ENCODE measurements at places on chromosomes 2 and 18.

GRCh38 chr18:52992041-52992440 lies 652.0 kb downstream of the DCC start:
- DNase-seq: no peak

- no peak for DNase-seq
These were observed 95.5 kb downstream of the ARL4C start for GRCh38 chr2:234401426-234401825.

DNA sequence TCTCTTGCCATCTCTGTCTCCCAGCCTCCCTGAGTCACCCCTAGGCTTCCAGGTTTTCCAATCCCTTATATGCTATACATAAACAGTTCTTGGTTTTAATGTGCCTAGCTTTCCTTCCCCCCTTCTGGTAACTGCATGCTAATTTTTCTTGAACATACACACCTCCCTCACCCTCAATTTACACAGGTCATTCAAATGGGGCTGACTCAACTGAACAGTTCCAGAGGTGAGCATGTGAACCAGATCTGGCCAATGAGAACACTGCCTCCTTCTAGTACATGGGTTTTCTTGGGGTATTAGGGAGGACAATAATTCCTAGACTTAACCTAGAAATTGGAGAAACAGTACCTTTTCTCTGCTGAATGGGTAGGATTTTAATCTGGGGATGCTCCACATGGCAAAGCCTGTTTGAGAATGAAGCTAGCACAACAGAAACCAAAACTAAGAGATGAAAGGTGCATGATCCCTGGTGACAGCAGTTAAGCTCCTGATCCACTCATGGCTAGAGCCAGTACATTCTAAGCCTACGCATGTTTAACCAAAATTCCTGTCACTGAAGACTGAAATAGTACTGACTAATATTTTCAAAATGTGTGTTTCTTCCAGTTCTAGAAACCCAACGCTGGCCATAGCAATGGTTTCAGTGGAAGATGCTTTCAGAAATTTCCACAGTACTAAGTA lies 11.8 kb downstream of the SLC25A12 start:
- no peak for DNase-seq

DNA sequence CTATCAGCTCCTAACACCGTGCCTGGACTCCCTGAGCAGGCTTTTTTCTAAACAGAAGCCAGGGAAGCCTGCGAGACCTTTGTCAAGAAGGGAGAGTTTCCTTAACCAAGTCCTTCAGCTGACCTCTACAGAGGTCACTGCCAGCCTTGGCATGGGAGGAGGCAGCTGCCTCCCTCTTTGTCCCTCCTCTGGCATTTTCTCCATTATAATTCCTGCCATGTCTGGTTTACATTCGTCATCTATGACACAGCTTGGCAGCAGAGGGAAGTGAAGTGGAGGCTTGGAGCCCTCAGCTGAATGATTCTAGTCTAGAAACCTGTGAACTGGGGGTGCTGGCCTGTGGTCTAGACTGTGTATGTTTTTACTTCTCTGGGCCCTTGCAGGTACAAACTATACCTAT lies 22.5 kb downstream of the LIPG start:
- no peak for DNase-seq

DNA sequence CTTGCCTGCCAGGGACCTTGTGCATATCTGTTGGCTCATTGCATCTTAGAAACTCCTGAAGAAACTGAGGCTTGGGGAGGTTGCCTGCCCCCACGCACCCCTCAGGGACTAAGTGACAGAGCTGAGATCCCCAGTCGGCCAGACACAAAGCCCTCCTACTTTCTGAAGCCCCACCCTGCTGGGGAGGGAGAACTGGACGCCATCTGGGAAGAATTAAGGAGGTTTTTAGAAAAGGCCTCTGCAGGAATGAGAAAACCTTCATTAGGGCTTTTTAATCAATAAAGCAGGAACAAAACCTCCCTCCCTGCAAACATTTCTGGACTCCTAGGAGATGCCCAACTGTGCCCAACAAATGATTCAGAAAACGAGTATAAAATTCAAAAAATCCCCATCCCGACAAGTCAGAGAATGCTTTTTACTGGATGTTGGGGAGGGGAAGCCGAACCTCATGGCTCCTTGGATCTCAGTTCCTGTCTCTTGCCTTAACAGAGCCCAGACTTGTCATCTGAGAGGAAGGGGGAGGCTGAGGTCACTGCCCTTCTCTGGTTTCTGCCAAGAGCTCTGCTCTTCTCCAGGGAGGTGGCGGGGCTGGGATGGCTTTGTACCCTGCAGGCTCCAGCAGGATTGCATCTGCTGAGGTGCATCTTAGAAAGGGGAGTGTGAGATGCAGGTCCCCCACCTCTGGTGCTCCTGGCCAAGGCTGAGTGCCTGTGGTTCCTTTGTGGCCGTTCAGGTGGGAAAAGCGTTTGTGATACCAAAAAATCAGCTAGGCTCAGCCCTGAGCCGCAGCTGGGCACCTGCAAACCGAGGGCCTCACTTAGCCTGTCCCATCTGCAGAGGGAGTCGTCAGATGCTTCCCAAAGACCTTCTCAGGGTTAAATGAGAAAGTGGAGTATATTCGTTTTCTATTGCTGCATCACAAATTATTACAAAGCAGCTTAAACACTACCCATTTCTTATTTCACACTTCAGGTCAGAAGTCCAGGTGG lies 142.4 kb downstream of the ZFP36L2 start:
- no peak for DNase-seq

Data from stimulated activated CD4-positive, alpha-beta T cell treated with anti-CD3 and anti-CD28 coated beads, Interleukin-2, amount 100 ng/mL, for 48 hours (primary cell).